Activated CD8-positive, alpha-beta memory T cell treated with anti-CD3 and anti-CD28 coated beads, Interleukin-2, amount 10 ng/mL, durations not matched to agents 7 days and 5 days (primary cell): ENCODE measurements at places on chromosomes 3 and 15.

DNA sequence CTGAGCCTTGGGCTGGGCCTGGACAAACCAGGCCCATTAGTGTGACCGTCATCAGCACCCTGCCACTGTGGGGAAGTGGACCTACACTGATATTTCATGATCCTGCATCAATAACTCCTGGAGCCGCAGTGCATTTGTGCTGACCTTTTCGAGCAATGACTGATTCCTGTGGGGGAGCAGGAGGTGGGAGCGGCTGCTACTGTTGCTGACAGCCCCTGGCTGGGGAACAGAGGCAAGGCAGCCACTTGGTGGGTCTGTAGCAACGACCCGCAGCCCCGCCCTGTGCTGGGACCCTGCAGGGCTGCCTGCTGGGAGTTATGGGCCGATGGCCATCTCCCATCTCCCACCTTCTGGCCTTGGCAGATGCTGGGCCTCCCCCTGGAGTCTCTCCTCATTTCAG, 42.1 kb downstream of the CCDC33 start:
- no peak for DNase-seq

DNA sequence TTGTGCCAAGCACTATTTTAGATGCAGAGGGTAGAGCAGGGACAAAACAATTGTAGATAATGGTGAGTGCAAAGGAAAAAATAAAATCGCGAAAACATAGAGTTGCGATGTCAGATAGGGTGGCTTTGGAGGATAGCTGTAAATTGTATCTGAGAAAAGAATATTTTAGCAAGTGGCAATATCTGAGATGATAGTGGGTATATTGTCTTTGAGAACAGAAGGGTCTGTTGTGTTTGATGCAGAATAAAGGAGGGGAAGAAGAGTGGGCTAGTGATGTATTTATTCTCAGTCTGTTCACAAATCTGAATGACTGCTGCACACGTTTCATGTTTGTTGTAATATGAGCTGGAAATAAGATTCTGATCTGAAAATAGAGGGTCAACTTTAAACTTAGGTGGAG, 396.8 kb downstream of the CADM2 start:
- DNase-seq = no peak

DNA sequence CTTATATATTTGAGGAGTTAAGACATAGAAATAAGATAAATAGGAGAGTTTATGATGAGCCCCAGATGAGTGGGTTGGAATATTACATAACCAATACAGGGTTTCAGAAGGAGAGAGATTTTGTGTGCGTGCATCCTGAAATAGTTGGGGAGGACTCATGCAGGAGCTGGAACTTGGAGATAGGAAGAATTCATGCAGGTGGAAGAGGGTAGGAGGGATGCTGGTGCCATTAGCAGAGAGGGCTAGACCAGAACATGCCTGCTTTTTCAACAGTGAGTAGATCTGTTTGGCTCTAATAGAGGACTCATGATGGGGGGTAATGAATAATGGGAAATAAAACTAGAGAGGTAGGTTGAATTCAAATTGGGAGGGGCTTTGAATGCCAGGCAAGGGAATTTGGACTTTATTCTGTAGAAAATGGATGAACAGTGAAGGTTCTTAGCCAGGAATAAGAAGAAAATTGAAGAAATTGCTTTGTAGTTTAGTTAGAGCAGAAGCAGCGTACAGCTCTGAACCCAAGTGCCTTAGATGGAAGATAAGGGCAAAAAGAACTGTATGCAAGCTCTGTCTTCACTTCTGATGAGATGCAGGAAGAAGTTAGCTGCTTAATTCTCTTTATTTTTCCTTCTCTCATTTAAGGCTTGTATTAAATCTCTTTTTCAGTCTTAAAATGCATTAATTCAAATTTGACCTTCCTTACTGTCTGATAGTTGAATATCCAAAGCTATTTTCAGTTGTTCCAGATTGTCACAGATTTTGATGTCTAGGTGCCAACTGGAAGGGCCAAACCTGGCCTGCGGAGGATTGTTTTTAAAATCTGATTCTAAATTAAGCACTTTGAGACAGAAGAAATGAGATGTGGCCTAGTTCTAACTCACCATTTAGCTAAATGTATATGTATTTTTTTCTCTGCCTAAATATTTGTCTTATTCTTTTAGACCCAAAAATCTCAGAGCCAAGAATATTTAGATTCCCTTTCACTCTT, 86.3 kb downstream of the PPM1L start:
- no peak for DNase-seq

DNA sequence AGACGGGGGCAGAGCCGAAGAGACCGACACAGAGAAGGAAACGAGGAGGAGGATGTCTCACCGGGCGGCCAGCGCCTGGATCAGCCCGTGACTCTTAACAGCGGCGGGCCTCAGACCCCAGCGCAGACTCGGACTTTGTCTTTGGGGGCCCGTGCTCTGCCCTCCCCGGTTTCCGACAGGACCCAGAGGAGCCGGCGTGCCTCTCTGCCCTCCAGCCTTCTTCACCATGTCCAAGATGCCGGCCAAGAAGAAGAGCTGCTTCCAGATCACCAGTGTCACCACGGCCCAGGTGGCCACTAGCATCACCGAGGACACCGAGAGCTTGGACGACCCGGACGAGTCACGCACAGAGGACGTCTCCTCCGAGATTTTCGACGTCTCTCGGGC, 1.0 kb downstream of the TSC22D2 start:
- no peak for DNase-seq

DNA sequence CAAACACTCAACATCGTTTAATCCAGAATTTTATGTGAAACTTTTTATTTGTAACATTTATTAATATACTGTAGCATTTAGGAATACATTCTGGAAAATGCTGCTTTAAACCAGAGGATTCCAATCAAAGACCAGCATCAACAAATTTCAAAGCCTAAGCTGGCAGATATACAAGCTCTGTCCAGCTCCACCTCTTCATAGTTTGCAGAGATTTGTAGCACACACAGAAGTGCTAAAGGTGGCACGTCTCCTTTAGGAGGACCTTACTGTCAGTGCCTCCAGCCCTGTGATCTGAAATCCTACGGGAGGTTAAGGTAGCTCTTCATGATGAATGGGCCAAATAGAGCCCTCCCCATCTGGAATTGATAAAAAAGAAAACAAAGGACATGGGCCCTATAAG, 329.7 kb upstream of the NECTIN3 start:
- DNase-seq = no peak

DNA sequence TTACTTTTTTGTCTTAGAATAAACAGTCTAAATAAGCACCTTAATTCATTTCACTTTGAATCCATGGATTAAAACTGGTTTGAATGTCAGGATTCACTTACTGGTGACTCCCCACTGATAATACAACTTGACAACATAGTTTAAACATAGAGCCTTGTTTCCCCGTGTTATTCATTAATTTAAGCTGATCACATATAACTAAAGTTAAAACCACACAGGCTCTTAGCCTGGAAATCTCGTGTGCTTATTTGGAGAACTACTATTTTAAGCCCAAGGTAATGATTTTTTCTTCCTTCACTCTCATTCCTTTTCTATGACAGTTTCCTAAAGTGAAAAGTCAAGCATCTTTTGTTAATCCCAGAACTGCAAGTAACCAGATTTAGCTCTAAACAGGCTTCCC, 64.2 kb downstream of the HACD2 start:
- no peak for DNase-seq

DNA sequence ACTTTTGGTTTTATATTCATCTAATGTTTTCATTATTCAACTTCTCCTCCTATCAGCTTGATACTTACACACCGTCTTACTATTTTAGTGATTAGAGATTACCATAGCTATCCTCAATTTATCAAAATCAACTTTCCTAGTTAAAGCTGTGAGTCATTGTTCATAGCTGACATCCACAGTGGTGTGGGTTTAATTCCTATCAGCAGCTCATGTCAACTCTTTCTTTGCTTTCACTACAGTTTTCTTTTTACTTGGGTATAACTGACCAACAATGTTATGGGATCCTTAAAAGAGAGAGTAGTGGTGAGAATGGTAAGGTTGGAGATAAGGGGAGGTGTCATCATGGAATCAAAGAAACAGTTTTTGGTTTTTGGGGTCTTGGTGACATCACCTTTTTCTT, 112.7 kb downstream of the NFKBIZ start:
- no peak for DNase-seq

- peak; percentile 55 for DNase-seq
Measured at GRCh38 chr3:124565013-124565412, 165.2 kb upstream of the UMPS start.

- no peak for DNase-seq
Measured at GRCh38 chr3:139548801-139549200, 9.3 kb upstream of the RBP1 start.

DNA sequence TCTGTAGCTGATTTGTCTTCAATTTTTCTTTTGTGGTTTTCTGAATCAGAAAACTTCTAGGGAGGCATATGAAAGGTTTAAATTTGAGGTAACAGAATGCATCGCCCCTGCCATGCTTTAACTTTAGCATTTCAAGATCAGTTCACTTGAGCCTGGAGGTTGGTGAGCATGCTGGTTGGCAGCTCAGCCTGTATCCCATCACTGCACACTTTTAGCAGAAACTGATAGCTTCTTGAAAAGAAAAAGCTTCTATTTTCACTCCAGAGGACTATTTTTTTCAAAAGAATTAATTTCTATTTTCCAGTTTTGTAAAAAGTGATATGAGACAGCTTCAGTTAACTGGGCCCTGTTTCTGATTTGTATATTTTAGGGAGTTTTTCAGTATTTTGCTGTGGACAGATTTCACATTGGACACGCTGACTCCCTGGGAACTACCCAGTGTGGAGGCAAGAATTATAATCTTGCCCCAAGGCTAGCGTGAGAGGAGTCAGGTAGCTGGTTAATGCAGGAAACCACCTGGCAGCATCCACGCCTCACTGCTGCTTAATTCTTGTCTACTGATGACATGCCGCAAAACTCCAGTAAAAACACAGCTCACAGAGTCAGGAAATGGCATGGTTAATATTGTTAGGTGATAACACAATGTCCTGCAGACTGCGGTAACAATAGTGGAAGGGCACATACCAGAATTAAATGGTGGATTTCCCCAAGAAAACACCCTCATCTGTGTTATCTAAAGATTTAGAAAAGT, 71.4 kb downstream of the DUT start:
- no peak for DNase-seq

GRCh38 chr3:23592961-23593931, 212.5 kb upstream of the UBE2E1 start:
- no peak for DNase-seq

- no peak for DNase-seq
Measured at GRCh38 chr3:19598870-19599269, 335.1 kb downstream of the EFHB start.

DNA sequence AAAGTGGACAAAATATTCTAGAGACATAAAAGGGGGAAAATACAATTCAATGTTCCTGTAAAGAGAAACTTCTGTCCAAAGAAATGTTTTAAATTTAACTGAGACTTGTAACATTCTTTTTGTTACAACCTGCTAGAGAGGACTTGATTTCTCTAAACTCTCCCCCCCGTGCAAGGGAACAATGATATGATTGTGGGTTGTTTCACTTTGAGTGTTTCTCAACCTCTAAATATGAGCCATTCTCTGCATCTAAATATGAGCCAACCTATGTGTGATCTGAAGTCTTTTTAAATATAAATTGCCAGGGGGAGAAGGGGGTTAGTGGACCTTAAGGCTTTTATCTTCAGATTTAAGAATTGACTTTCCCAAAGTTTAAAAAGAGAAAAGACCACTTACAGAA, 14.6 kb downstream of the ZNF860 start:
- DNase-seq = no peak

DNA sequence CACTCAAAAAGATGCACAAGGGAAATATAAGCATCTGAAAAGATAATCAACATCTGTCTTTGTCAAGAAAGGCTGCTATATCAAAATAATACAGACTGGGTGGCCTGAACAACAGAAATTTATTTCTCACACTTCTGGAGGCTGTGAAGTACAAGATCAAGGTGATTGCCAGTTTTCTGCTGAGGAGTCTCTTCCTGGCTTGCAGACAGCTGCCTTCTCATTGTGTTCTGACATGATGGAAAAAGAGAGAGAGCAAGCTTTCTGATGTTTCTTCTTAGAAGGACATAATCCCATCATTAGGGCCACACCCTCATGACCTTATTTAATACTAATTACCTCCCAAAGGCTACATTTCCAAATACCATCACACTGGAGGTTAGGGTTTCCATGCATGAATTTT, 1573.3 kb downstream of the SI start:
- DNase-seq = no peak

- DNase-seq = no peak
Measured at GRCh38 chr15:38667890-38668850, 103.6 kb upstream of the RASGRP1 start.
